Mesenchymal stem cell (in vitro differentiated cells and primary cell): ENCODE measurements at places on chromosomes 4 and X.

DNA sequence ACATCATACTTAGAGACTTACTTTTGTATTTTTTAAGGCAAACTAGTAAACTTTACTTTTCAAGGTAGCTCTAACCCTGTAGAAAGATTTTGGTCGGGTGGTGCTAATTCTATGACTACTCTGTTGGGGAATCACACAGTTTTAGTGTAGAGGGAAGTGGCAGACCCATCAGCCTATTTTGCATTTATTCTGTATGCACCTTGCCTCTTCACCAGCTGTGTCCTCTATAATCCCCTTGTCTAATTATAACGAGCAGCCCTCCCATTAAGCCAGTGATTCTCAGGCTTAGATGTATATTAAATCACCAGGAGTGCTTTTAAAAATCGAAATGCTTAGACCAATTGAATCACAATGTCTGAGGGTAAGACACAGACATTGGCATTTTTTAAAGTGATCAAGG is 78.1 kb downstream of the GALNT7 start:
- DNase-seq = no peak

- peak; percentile 51 for DNase-seq
These were observed 50.5 kb upstream of the GUCY1A1 start for GRCh38 chr4:155616117-155616516.

- no peak for DNase-seq
These were observed 4.3 kb upstream of the CYSLTR1 start for GRCh38 chrX:78331708-78332107.

DNA sequence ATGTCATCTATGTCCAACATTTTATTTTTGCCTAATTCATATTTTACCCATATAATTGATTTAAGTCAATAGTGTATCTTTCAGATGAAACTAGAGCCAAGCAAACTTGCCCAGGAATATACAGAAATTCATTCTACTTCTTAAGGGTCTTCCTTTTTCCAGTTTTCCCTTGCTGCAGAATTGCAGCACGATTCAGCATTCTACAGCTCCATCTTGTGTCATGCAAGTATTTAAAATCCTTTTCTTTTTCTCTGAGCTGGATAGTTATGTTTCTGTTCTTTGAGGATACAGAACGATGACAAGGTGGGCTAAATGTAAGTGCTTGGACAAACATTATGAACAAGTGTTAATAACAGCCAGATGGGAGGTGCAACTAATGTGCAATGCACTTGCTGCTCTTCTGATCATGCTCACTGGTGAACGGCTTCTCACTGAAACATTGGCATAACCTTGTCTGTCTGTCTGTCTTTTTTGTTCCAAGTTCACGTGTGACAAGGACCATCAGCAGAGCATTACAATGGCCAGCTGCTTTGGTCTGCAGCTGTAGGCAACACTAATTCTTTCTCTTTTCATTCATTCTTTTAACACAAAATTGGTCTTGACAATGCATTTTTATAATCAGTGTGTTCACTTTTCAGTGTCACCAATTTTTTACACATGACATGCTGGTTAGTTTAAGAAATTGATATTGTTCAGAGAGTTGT is 1821.7 kb downstream of the ARAP2 start:
- peak; percentile 10 for DNase-seq

GRCh38 chrX:84362184-84362838 is 139.9 kb downstream of the HDX start:
- no peak for DNase-seq

GRCh38 chrX:9586992-9587392 is 122.1 kb downstream of the TBL1X start:
- DNase-seq = no peak

DNA sequence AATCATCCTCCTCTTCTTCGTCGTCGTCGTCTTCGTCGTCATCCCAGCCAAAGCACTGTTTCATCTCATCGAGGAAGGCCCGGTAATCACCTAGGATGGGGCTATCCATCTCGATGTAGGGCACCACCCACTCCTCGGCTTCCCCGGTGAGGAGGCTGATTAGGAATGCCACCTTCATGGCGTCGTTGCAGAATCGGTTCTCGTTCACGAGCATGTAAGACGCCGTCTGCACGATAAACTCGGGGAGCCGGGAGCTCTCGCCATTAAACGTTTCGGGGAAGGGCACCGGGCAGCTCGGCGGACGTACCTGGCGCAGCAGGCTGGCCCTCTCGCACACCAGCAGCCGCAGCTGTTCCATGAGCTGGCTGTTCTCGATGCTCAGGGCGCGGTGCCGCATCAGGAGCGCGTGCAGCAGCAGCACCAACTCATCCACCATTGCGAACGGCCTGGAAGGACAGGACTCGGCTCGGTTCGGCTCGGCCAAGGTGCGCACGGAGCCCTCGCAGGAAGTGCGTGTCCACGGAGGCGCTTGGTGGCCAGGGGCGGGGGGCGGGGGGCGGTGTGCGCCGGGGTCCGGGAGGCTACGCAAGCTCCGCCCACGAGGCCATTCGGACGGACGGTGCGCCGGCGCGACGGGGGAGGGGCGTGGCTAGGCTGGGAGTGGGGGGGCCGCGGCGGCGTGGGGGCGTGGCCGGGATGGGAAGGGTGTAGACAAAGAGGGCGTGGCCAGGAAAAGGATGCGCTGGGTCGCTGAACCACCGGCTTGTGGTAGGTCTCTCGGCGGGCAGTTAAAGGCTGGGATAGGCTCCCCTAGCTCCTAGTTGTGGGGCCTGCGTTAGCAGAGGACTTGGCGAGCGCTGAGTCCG is at the start of gene LDOC1:
LDOC1 (minus strand) TSS at position 544 of the 866 bp plus-strand sequence; CDS start at position 436, 108 bp downstream.
- DNase-seq = peak; percentile 76
